ENCODE measurements at places on chromosomes 4 and X. TPM values are rescaled to one million over a fixed set of nuclear protein-coding genes. Genes with fewer than 3 reads are reported as not detected.
A peak's percentile ranks its signal among the peaks of the same experiment; 100 is the strongest.

Gene UGT2A3
- total RNA-seq: 97.2 TPM

- no peak for DNase-seq
Measured at GRCh38 chr4:21697583-21697982, 251.0 kb downstream of the KCNIP4 start.

Gene GAGE1
- not detected for total RNA-seq

- DNase-seq: no peak
Measured at GRCh38 chrX:50697691-50698090, 116.3 kb downstream of the SHROOM4 start.

DNA sequence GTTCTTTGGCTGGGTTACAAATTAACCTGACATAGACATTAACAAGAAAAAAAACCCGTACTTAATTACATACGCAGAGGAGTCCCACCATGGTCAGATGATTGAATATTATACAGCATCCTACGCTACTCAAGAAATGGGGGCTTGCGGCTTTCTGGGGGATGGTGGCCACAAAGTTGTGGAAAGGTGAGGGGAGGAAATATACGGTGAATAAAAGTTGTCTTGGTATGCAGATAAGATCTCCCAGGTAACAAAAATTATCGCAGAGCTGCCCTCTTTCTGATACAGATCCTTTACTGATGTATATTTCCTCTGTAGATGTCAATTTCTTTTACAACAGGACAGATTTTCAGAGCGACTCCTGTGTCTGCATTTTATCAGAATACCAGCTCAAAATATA, 890 bp downstream of the DCAF16 start:
- peak; percentile 4 for DNase-seq

DNA sequence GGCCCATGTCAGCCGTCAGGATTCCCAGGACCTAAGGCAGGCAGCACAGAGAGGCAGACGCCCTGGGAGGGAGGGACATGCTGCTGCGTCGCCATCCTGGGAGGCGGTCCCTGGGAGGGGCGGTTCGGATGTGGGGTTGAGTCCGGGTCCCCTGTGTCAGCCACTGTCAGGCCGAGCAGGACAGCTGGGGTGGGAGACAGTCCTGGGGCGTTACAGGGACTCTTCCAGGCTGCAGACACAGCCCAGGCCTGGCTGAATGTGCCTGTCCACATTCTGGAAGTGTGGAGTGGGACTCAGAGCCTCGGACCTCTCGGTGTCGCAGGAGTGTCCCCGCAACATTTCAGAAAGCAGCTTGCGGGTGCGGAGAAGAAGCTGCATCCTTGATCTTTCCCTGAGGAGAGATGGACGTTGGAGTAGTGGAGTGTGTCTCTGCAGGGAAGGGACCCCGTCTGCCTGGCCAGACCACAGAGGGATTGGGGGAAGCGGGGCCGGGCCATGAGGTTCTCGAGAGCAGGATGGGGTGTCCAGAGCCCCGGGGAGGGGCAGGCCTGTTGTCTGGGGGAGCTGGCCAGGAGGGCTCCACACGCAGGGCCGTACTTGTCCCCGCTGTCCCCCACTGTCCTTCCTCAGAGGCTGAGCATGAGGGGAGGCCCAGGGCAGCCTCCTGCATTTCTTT, 6.1 kb downstream of the AKAP17A start:
- DNase-seq: no peak

GRCh38 chr4:152691761-152692160, 12.0 kb upstream of the TMEM154 start:
- peak; percentile 20 for DNase-seq

- no peak for DNase-seq
Measured at GRCh38 chrX:46628460-46629371, 55.2 kb downstream of the CHST7 start.

GRCh38 chr4:171875291-171875690, 62.1 kb downstream of the GALNTL6 start:
- DNase-seq: no peak

DNA sequence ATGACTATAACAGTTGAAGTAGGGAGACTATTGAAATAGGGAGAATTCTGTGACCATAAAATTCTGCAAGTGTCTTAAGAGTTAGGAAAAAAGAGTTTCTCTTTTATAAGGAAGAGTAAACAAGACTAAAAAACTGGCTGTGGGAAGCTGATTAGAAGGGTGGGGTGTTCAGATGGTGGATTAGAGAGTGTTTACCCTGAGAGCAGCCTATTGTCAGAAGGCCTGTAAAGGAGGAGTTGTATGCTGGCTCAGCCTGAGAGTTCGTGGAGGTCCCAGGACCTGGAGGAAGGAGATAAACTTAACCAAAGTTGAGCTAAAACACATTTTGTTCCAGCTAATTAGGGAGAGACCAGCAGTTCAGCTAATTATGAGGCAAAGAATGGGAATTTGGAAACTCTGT, 629.7 kb downstream of the PCDH7 start:
- DNase-seq: no peak

Gene GRXCR1
- total RNA-seq: not detected

DNA sequence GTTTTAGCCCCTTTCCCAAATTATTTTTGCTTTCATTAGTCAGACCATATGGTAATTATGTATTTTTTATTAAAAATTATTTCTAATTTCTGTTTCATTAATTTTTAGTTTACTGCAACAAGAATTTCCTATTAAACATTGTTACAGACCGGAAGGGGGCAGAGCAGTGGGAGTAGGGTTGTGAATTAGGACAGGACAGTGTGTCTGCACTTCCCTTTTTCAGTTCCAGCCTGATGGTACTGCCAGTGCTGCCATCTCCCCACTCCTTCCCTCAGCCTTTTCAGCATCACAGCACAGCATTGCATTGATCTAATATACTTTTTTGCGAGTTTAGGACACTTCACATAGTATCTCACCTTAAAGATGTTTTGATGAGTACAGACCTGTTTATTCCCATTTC, 76.5 kb downstream of the STIM2 start:
- DNase-seq: no peak

Gene FOXO4
- 5.7 TPM for total RNA-seq

- no peak for DNase-seq
Measured at GRCh38 chr4:145503486-145504072, 21.9 kb downstream of the SMAD1 start.

- no peak for DNase-seq
Measured at GRCh38 chr4:106985830-106986229, 50.3 kb downstream of the DKK2 start.

GRCh38 chr4:53061091-53061850, 199.2 kb downstream of the RASL11B start:
- no peak for DNase-seq

Gene FAT4
- 0.27 TPM for total RNA-seq

DNA sequence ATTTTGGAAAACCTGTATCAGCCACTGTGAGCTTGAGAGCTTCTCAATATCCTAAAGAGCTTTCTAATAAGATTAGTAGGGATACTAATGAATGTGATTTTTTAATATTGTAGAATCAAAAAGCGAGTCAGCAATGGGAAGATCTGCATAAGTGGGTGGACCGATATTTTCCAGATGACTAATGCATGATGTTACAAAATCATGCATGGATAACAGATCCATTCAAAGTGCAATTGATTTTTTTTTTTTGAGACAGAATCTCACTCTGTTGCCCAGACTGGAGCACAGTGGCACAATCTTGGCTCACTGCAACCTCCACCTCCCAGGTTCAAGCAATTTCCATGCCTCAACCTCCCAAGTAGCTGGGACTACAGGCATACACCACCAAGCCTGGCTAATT, 7.3 kb upstream of the CLDN2 start:
- no peak for DNase-seq

Gene BEX1
- 85.8 TPM for total RNA-seq

DNA sequence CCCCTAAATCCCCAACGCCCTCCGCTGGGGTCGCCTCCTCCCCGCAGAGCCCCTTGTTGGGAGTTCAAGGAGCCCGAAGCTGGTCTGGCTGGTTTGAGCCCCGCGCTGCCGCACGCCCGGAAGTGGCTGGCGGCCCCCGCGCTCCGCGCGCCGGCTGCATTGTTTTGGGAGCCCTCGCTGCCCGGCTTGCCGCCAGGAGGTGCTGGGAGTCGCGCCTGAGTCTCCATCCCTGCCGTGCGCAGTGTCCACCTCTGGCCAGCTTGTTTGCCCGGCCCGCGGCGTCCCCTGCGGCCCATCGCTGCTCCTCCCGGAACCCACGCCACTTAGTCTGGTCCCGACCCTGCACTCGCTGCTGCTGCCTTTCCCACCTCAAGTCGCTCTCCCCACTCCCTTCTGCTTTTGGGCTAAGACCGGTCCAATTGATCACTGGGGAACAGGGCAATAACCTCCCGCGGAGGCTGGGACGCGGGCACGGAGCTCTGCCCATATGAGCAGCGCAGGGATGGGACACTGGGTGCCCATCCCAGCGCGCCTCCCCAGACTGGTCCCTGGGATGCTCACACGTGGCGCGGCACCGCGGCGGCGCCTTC, 2.2 kb upstream of the SFRP2 start:
- DNase-seq: no peak

- DNase-seq: no peak
Measured at GRCh38 chr4:151052785-151053184, 37.7 kb upstream of the LRBA start.

Gene DGKQ
- total RNA-seq: 3.2 TPM

- DNase-seq: no peak
Measured at GRCh38 chr4:181858741-181859140, 384.5 kb upstream of the TENM3 start.

DNA sequence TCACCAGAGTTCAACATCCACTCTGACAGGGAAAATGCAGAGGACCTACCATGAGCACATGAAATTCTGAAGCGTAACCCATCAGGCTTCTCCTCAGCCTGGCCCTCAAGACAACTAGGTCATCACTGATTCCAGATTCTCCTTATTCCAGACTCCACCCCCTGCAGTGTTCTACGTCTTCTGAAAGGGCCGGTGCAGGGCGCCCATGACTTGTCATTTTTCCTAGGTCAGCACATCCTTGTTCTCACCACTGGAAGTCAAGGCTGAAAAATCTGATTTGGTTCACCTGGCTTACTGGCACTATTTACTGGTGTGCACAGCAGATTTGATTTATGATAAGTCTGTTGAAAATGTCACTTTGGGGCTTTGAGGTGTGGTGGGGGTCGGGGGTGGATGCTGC, 140.9 kb upstream of the KLF3 start:
- no peak for DNase-seq

Gene CT45A1
- not detected for total RNA-seq

DNA sequence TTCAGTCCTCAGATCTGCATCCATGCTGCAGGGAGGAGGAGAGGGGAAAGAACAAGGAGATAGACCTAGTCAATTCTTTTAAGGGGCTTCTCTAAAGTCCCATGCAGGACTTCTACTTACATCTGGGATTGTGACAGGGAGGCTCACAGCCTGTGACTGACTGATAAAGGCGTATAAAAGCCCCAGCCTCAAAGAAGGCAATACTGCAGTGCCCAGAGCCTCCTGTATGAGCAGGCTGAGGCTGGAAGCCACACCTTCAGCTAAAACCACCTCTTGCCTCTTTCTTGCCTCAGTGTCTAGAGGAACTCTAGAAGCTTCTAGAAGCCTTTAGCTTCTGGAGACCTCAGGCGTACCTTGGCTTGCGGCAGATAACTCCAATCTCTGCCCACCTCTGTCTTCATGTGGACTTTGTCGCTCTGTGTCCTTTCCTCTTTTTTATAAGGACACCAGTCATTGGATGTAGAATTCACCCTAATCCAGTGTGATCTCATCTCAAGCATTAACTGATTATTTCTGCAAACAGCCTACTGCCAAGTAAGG, 6.0 kb upstream of the ZCCHC4 start:
- DNase-seq: no peak
